ENCODE measurements at places on chromosomes 3 and 15.

GRCh38 chr3:52554026-52554755 lies 17.8 kb downstream of the UQCC5 start:
- DNase-seq, result no peak

DNA sequence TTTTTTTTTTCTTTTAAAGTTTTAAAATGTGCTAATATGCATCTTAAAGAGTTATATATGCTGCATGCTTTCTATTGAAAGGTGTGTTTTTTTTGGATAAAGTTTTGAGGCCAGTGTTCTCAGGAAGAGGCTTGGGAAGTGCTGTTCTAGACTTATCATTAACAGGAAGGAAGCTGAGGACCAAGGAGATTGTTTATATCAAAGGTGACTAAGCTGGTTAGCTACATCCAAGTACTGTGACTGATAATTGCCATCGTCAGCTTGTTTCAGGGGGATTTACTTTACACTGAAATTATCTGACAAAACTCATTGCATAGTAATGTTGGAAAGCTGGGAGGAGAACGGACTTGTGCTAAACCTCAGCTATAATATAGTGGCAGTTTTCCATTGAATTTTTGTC lies 36.3 kb upstream of the UTS2B start:
- no peak for DNase-seq

GRCh38 chr3:98980915-98981596 lies 79.6 kb upstream of the DCBLD2 start:
- peak; percentile 82 for DNase-seq

DNA sequence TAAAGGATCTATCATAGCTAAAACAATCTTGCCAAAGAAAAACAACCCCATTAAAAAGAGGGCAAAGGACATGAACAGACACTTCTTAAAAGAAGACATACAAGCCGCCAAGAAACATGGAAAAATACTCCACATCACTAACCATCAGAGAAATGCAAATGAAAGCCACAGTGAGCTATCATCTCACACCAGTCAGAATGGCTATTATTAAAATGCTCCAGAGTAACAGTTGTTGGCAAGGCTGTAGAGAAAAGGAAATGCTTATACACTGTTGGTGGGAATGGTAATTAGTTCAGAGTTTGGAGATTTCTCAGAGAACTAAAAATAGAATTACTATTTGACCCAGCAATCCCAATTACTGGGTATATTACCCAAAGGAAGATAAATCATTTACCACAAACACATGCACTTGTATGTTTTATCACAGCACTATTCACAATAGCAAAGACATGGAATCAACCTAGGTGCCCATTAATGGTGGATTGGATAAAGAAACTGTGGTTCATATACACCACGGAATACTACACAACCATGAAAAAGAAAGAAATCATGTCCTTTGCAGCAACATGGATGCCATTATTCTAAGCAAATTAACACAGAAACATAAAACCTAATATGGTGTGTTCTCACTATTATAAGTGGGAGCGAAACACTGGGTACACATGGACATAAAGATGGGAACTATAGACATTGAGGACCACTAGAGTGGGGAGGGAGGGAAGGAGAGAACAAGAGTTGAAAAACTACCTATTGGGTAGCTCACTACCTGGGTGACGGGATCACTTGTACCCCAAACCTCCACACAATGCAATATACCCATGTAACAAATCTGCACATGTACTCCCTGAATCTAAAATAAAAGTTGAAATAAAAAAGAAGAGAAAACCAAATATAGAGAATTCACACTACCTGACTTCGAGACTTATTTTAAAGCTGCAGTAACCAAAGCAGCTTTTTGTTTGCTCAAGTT lies 32.6 kb downstream of the ITGA11 start:
- no peak for DNase-seq

- DNase-seq, result no peak
These were observed 16.7 kb upstream of the ZMAT3 start for GRCh38 chr3:179088306-179088705.

DNA sequence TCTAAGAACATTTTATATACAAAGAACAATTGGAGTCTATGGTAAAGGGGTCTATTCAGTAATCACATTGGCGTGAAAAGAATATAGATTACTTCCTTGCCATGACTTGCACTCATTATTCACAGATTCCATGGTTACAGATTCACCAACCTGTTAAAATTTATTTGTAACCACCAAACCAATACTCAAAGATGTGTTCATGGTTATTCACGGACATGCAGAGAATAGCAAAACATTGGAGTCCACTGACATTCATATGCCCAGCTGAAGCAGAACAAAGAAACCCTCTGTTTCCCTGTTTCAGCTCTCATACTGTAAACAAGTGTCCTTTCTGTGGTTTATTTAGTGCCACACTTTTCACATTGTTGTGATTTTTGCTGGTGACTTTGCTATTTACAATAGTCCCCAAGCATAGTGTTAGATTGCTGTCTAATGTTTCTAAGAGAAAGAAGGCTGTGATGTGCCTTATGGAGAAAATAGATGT lies 185.8 kb upstream of the TTC14 start:
- DNase-seq, result peak; percentile 28

GRCh38 chr15:81338170-81339007 lies 14.4 kb upstream of the STARD5 start:
- peak; percentile 94 for DNase-seq

DNA sequence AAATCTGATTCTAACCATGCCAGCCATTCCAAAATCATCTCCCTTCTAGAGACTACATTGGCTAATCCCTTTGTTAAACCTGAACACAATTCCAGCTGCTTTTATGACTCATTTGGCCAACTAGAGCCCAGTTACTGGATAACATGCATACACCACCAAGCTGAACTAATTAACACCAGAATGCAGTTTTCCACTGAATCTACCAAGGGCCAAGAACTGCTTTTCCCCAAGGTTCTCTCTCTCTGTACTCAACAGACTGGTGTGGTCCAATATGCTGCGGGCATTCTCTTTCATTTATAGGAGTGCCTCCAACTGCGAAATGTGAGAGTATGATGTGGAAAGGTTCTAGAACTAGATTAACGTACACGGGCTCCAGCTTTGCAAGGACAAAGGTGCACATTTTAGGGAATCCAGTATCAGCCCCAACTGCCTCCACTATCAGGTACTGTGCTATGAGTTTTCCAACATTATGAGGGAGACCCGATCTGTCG lies 1.5 kb downstream of the CHSY1 start:
- DNase-seq, result peak; percentile 94

GRCh38 chr3:33426068-33426467 lies 14.1 kb downstream of the UBP1 start:
- no peak for DNase-seq

DNA sequence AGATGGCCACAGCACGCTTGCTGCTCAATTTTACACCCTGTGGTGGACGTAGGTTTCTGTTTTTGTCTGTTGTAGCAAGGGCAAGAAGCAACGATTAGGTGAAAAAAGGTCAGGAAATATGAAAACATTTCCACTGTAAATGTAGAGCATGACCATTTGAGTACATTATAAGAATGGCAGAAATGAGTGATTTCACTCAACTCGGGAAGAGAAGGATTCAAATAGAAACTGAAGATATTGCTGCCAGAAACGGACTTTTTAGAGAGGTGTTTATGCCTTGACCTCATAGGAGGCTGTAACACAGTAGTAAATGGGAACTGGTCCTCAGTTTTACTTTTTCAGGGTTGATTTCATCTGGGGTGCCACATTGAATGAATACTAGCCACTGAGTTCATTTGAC lies 33.1 kb upstream of the GASK1A start:
- no peak for DNase-seq

- no peak for DNase-seq
These were observed 83.0 kb downstream of the MOBP start for GRCh38 chr3:39550354-39551051.

DNA sequence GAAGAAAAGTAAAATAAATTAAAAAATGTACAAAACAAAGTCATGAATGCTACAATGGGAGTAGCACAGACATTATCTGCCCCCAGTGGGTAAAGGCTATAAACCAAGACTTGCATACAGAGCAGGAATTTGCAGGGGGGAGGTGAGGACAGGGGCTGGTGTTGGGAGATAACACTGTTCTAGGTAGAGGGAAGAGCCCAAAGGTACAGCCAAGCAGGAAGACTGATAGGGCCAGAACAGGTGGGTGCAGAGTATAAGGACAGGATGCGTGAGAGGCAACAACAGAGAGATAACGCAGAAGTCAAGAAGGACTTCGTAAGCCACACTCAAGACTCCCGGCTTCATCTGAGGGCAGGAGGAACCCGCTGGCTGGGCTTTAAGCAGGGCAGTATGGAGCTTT lies 146.5 kb downstream of the CTNNB1 start:
- DNase-seq, result no peak

GRCh38 chr3:135992072-135992471 lies 26.5 kb downstream of the PPP2R3A start:
- DNase-seq, result peak; percentile 73

DNA sequence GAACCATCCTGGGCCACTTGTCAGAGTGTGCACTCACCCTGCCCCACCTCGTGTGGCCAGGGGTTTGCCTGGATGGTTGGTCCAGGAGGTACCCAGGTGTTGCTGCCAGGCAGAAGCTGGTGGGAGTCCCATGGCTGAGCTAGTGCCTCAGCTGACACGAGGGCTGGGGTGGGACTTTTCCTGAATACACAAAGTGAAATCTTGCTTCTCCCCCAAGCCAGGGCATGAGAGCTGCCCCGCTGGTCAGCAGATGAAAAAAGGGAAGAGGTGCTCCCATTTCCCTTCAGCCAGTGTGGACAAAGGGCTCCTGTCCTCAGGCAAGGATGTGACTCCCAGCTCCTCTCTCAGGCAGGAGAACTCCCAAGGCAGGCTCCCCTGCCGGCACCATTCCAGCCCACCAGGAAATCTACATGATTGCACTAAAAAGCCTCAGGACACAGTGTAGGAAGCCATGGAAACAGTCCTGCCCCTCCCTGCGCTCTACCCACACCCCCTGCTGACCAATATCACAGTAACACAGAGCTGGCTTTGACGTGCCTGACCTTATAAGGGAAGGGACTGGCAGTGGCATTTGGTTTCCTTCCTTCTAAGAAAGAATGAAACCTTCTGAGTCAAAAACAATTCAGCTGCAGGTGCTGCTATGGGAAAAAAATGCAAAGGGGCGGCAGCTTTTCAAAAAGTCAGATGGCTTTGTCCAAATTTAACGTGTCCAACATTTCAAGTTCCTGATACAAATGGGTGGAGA lies 33.9 kb downstream of the MYO5C start:
- peak; percentile 64 for DNase-seq

DNA sequence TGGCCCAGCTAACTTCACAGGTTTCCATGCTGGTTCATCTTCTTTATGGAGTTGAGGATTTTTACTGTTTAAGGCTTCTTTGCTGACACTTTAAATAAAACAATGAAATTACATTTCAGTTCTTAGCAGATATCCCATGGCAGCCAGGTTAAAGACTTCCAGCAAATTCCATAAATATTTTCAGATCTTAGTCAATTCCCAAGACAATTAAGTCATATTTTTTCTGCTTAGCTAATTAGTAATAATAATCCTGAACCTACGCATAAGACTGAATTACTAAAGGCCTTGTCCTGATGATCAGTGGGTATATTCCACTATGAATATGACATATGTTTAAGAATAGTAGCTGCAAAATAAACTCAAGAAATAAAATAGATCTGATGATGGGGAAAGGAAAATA lies 83.3 kb downstream of the NR2E3 start:
- peak; percentile 42 for DNase-seq

GRCh38 chr3:130609166-130609979 lies 92.4 kb downstream of the COL6A6 start:
- no peak for DNase-seq

DNA sequence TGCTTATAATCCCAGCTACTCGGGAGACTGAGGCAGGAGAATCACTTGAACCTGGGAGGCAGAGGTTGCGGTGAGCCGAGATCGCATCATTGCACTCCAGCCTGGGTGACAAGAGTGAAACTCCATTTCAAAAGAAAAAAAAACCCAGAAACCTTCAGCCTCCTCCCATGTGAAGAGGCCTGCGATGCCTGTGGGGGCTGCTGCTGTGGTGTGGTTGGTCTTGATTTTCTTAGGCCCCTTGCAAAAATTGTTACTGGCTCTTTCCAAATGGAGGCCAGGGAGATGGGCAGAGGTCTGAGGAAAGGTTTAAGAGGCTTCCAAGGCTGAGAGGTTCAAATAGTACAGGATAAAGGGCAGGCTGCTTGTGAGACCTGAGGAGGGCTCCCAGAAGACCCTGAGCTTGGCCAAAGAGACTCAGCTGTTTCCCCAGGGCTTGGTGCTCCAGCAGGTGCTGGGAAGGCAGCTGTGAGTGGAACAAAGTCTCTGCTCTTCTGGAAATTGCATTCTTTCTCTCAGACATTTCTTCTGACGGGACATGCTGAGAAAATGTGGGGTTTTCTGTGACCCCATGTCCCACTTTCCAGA lies 18.4 kb downstream of the GCSAM start:
- no peak for DNase-seq

- no peak for DNase-seq
These were observed 78.7 kb upstream of the SLC25A26 start for GRCh38 chr3:66142079-66142478.

- DNase-seq, result no peak
These were observed 333.8 kb downstream of the PDCD6IP start for GRCh38 chr3:34132069-34132692.

DNA sequence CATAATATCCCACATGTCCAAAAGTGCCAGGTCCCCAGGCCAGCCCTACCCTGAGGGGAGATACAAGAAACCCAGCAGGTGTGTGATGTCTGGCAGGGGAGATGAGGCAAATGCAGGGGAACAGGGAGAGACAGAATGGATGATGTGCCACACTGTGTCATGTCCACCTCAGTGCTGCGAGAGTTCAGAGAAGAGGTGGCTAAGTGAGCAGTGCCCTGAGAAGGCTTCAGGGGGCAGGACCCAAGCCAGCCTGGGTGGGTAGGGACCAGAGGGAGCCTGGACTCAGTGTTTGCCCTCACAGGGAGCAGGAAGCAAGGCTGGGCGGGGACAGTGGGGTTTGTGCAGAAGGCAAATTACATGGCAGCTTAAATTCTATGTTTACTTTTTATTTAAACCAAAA lies 61.2 kb downstream of the KLHL6 start:
- no peak for DNase-seq

- DNase-seq, result peak; percentile 22
These were observed 1066.5 kb downstream of the PLOD2 start for GRCh38 chr3:145094355-145094941.

- peak; percentile 82 for DNase-seq
These were observed 414.4 kb upstream of the ALCAM start for GRCh38 chr3:104952146-104952972.

DNA sequence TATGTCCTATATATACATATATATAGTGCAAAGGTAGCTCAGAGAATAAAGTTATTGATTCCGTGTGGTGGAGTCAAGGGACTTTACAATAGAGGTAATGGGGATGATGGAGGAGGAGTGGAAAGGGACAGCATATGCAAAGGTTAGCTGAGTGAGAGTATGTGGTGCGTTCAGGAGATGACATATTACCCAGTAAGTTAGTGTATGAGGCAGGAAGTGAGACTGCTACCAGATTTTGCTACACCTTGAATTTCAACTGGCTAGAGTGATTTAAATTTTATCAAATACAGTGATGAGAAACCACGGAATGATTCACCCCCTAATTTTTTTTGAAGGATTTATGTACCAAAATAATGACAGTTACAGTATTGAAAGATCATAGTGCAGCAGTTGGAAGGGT lies 2.8 kb downstream of the ACTL6A start:
- DNase-seq, result no peak

Data from AG10803 (cell line).